ENCODE measurements at places on chromosomes 11 and 22.

GRCh38 chr22:46693634-46694415, 44.2 kb downstream of the CERK start:
- DNase-seq: no peak

DNA sequence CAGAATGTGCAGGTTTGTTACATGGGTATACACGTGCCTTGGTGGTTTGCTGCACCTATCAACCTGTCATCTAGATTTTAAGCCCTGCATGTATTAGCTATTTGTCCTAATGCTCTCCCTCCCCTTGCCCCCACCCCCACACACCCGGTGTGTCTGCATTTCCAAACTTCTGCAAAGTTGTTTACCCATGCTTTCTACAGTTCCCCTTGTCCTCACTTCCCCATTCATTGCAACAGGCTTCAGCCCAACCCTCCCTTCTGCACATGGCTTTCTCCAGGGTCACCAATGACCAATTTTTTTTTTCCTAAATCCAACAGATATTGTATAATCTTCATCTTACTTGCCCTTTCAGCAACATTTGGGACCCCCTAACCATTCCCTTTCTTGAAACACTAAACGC, 32.0 kb upstream of the NUP50 start:
- no peak for DNase-seq

- no peak for DNase-seq
Measured at GRCh38 chr11:43234881-43235280, 76.9 kb upstream of the API5 start.

- no peak for DNase-seq
Measured at GRCh38 chr11:125256541-125257189, 92.1 kb downstream of the PKNOX2 start.

DNA sequence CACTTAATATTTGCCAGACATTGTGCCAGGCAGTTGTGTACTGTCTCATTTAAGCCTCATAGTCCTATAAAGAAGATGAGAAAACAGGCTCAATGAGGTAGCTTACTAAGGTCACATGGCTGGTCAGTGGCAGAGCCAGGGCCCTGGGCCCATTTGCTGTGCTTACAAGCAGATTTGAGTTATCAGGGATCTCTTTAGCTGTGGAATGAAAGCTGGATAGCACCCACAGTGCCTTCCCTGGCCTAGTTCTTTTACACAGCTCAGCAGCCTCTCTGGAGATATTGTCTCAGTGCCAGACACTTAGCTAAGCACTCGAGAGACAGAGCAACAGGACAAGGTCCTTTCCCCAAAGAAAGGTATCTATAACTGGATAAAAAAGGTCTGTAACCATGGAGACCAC, 6.1 kb downstream of the TMEM86A start:
- no peak for DNase-seq

- DNase-seq: no peak
Measured at GRCh38 chr11:9771071-9771511, 107.2 kb downstream of the SWAP70 start.

DNA sequence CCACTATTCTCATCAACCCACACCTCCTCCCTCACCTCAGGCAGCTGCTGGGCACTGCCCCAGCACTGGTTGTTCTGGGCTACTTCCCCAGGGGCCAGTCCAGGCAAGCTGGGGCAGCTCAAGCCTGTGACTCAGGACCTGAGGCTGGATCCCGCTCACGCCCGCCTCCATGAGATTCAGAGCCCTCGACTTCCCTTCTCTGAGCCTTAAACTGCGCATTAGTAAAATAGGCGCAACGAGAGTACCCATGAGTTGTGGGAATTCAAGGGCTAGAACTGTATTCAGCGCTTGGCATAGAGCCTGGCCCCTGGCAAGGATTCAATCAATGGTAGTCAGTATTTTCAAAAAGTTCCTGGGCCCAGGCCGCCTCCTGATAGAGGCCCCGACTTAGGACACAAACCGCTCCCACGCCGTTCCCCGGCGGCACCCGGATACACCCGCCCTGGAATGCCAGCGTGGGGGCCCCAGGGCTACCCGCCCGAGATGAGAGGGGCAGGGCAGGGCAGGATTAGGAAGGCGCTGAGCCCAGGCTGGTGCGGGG, 723 bp upstream of the CD82 start:
- no peak for DNase-seq

DNA sequence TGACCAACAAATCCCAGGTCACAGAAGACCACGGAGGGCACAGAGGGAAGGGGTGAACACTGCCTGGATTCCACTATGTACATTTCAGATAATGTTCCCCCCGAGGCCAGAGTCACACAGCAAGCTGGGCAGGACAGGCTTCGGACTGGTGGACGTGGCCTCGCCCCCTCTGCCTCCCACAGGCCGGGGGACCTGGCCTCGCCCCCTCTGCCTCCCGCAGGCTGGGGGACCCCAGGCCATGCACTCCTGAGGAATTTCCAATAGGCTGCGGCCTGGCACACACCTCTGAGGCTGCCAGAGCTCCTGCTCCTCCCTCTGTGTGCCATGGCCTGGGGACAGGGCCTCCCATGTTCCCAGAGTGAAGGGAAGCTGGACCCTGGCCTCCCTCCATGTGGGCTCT, 1352.8 kb downstream of the BRD1 start:
- DNase-seq: no peak

DNA sequence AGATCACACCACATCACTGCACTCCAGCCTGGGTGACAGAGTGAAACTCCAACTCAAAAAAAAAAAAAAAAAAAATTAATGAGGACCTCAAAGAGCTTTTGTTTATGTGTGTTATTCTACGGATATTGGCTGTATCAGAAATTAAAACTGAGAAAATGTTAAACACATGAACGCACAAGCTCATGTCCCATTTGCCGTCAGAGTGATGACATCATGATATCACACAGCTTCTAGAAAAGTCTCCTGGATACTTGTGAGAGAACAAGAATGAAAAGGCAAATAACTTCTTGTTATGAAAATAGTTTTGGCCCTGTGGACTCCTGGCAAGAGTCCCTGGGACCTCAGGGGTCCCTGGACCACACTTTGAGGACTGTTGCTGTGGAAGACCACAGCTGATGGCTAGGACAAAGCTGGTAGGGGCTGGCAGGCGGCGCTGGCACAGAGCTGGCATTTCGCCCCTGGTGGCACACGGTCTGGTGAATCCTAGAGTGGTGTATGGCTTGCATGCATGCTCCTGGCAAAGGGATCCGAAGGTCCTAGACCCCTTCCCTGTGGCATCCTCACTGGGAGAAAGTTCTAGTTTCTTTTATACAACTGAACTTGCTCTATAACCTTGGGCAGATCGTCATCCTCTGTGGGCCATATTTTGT, 73.7 kb downstream of the NAT10 start:
- no peak for DNase-seq

DNA sequence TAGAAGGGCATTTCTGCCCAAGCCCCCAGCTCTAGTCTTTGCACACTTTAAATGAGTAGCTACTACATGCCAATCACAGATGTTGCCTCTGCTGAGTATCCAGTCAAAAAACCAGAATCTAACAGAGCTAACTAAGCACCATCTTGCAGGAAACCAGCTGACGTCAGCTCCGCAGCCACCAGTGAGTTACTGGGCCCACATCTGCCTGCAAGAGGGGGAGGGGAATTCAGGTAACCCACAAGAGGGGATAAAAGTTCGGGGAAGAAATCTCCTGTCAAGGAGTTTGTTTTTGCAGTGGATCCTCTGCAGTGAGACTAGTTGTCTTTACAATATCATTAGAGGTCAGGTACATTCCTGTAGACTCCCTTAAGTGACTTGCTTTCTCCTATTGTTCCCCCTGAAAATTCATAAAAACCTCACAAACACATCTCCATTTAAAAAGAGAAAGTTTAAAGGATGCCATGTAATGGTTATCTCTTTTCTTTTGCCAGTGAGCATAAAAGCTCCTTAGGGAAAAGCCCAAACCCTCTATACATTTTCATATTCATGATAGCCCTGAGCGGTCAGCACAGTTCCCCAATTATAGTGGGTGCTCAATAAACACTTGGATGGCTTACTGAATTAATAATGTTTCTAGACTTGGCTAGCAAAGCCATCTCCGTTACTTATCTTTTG, 9.3 kb downstream of the CD44 start:
- no peak for DNase-seq

GRCh38 chr11:112404112-112404511, 143.5 kb upstream of the PLET1 start:
- DNase-seq: no peak

GRCh38 chr11:105618343-105618955, 8.6 kb downstream of the GRIA4 start:
- DNase-seq: no peak

DNA sequence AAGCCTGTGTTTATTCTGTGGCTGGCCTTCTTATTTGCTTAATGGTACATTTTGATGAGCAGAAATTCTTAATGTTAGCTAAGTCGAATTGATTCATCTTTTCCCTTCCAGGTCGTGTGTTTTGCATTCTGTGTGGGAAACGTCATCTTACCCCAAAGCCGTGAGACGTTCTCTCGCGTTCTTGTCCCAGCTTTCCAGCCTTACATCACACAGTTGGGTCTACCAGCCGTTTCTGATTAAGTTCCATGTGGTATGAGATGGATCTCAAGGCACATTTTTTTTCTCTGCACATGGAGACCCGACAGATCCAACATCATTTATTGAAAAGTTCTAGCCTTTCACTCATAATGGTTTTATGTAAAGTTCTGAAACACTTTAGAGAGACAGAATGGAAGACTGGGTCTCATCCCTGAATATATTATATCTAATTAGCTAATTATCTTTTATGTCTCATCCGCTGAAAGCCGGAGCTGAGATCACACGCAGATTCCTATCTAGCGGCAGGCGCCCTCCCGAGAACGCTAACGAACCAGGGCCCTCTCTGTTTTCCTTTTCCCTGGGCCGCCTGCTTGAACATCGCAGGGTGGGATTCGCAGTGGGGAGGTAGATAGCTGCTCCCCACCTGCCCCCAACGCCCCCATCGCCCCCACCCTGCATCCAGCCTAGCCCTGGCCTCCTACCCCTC, 1162.2 kb downstream of the BRD1 start:
- DNase-seq: no peak

DNA sequence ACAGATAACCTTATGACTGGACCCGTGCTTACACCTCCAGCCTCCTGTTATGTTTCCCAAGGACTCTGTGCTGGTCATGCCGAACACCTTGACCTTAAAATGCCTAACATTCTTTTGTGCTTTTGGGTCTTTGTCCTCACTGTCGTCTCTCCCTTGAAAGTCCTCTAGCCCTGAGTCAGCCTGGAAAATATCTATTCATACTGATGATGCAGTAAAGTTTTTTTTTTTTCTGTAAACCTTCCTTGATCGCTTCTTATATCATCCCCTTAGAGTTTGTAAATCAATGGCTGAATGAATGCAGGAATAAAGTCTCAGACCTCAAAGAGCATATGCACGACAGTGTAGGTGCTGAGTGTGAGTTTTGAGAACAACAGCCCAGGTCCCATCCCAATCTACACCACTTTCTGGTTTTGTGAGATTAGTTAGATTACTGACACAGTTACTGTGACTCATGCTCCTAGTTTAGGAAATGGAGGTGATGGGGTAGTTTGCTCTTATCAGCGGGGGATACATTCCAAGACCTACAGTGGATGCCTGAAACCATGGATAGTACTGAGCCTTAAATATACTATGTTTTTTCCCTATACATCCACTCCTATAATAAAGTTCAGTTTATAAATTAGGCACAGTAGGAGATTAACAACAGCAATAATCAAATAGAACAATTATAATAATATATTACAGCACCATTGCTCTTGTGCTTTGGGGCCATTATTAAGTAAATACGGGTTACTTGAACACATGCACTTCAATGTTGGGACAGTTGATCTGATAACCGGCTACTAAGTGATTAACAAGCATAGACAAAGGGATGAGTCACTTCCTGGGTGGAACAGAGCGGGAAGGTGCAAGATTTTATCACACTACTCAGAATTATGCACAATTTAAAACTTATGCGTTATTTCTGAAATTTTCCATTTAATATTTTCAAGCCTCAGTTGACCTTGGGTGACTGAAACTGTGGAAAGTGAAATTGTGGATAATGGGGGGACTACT, 8.6 kb downstream of the TCN1 start:
- peak; percentile 10 for DNase-seq

DNA sequence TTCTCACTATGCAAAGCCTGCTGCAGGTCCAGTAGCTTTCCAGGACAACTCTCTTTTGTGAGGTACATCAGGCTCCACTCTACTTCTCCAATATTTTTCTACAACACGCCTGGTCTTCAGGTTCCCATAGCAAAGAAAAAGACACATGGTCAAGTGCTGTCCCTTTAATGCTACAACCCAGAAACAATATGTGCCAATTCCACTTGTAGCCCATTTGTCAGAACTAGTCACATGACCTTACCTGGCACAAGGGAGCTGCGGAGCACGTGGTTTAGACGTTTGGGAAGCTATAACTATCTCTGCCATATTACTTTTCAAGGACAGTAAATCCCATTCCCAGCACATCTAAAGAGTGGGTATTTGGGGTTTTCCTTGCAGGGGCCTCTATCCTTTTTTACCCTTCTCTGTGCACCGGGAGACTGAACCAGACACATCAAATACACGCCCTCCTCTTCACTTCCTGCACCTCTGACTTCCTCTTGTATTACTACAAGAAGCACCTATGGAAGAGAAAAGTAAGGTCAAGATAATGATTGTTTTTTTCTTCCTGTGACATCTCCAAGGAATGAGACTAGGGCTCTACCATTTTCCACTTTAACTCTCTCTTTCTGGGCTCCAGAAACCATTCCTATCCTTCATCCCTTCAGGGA, 237.6 kb downstream of the ETS1 start:
- DNase-seq: no peak

DNA sequence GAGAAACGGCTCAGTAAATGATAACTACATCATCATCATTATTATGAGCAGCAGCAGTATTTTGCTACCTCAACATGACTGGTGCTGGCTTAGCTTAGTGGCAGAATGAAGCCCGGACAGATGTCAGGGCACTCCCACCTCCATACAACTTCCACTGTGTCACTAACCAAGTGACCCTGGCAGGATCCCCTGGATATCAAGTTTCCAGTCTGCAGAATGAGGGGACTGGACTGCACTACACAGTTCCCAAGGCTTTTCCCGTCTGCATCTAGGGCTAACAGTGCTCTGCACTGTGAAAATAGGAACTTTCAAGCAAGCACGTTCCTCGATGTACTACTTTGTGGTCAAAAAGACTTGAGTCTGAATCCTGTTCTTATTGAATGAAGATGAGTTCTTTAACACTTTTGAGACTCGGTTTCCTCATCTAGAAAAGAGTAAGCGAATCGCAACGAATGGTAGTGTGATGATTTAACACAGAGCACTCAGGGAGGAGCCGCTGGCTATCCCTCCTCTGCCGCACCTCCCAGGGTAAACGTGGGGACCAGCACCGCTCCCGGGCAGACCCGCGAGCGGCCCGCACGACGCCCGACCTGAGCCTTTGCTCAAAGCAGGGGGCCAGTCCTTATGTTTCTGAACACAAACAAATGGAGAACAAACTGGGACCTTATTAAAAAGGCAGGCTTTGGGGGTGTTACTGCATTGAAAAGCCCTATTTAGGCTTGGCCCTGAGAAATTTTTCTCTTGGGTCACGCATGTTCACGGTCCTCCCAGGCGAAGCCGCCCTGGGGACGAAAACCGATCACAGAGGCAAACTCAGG, 910 bp downstream of the CLTCL1 start:
- DNase-seq: no peak

GRCh38 chr11:2853997-2854560, 31.5 kb downstream of the CDKN1C start:
- DNase-seq: no peak

GRCh38 chr22:44522526-44523170, 24.6 kb upstream of the RTL6 start:
- no peak for DNase-seq

GRCh38 chr22:49768951-49769690, 58.6 kb downstream of the BRD1 start:
- DNase-seq: no peak
